T-helper 9 cell (primary cell): ENCODE measurements at places on chromosomes 1 and 21.

DNA sequence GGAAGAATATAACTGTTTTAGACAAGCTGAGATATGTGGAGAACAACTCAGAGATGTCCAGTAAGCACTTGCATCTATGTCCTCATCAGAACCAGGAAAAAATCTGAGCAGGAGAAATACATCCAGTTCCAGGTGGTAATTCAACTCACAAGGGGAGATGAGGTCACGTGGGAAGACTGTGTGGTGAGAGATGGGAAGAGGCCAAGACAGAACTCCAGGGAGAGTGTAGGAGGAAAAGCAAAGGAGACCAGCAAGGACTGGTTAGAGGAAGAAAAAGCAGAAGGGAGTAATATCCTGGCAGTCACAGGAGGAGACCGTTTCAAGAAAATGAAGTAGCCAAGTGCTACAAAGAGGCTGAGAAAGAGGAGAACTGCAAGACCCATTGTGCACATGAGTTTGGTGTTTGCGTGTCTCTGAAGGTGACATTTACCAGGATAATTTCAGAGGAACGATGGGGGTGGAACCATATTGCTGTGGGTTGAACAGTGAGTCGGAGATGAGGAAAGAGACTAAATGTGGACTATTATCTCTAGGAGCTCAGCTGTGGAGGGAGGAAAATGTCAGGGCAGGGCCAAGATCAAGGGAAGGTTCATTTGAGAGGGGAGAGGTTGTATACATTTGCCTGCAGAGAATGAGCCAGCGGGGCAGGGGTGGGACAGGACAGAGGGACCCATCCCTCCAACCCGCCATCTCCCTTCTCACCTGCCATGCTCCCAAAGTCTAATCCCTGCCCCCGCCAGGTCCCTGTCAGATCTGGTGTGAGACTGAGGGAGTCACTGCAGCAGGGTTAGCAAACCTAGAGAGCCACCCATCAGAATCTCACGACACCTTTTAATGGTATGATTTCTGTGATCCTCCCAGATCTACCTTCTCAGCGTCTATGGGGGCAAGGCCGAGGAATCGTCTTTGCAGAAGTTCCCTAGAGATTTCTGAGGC lies 24.9 kb downstream of the SUSD4 start:
- DNase-seq: no peak

GRCh38 chr1:1612104-1612400 lies 3.2 kb upstream of the MIB2 start:
- no peak for DNase-seq

- DNase-seq: no peak
Observed at GRCh38 chr1:67717876-67718275, 32.9 kb downstream of the GADD45A start.

- no peak for DNase-seq
Observed at GRCh38 chr1:220772846-220773245, 13.9 kb upstream of the MTARC1 start.

GRCh38 chr1:46364612-46365011 lies 24.0 kb downstream of the NSUN4 start:
- DNase-seq: no peak

- no peak for DNase-seq
Observed at GRCh38 chr1:109787845-109788601, 24.3 kb upstream of the EPS8L3 start.

- no peak for DNase-seq
Observed at GRCh38 chr1:23385119-23385621, 15.5 kb upstream of the ZNF436 start.

DNA sequence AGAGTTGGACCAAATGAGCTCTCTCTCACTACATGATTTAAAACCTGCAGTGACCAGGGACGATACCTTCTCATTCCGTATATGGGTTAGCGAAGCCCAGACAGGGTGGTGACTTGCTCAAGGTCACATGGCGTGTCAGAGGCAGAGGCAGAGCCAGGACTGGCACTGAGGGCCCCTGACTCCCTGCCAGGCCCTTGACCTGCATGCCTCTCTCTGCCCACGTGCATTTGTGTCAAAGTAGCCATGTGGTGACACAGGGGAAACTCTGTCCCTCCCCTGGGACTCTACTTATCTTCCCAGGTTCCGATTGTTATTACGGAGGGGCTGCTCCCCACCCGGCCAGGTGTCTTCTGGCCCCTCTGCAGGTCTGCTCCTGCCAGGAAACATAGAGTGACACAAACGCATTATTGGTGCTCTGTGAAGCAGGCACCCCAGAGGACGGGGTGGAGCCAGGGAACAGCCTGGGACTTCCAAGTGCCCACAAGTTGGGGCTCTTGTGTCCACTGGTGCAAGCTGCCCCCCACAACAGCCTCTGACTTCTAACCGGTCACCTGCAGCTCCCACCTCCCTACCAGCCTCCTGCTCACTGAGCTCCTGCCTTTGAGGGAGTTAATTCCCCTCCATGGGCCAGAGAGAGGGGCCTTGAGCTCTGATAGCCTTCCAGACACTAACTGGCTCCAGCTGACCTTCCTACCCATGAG lies 7.3 kb upstream of the TINAGL1 start:
- no peak for DNase-seq

GRCh38 chr1:100359139-100359538 lies 6.8 kb downstream of the CDC14A start:
- no peak for DNase-seq

- no peak for DNase-seq
Observed at GRCh38 chr1:210440081-210440480, 111.4 kb downstream of the HHAT start.

GRCh38 chr1:209086486-209087192 lies 496.9 kb upstream of the CAMK1G start:
- DNase-seq: no peak

DNA sequence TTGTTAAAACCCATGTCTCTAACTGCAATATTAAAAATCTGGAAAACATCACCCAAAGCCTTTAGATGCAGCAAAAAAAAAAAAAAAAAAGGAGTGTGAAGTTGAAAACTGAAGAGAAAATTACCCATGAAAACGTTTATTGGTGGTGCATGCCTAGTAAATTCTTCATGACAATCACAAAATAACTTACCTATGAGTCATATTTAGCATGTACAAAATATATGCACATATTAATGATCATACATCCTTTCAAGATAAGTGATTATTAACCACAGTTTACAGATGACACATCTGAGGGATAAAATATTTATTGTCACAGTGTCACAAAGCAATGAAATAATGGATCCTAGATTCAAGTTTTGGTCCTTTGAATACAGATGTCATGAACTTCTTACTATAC lies 505.2 kb upstream of the NR5A2 start:
- no peak for DNase-seq

DNA sequence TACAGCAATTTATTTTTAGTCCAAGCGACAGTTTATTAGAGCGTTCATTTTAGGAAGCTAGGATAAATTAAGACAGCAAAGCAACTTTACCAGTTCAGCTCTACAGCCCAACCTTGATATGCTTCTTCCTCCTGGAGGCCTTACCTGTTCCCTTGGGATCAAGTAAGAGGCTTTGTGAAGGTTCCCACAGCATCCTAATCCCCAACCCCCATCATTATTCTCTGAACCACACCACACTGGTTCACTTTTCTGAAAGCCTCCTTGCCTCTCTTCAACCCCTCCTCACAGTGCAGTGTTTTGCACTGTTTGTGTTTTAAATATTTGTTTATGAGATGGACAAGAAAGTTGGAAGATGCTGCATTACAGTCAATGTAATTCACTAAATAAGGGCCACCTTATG lies 126.3 kb upstream of the CXADR start:
- no peak for DNase-seq

- DNase-seq: no peak
Observed at GRCh38 chr1:29117381-29117780, 6.3 kb downstream of the TMEM200B start.

DNA sequence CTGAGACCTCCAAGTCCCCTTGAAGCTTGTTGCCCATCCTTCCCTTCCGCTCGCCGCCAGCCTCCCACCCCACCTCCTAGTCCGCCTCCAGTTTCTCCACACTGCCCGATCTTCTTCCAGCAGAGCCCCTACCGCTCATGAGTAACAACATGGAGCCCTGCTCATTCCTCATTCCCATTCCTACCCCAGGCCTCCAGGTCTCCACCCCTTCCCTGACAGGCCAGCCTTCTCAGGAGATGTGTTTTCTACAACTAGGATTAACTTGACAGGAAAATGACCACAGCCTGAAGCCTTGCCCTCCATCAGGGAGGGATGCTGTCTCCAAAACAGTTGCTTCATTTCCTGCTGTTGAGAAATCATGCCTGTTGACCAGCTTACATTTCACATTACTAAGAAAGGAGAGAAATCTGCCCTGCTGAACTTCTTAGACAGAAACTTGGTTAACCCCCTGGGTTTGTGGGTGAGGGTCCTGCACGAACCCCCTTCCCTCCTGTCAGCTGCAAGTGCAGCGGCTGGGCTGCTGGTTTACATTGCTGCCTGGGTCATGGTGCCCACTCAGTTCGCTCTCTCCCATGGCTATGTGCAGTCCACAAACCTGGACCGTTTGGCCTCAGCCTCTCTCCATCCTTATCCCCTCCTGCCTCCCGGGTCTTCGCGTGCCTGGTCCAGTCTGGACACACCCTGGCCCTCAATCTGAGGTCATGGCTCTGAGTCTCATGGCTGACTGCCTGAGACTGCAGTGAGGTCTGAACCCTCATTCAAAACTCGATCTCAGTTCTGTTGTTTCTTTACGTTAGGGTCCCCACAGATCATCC lies 16.1 kb upstream of the CHI3L1 start:
- DNase-seq: no peak

DNA sequence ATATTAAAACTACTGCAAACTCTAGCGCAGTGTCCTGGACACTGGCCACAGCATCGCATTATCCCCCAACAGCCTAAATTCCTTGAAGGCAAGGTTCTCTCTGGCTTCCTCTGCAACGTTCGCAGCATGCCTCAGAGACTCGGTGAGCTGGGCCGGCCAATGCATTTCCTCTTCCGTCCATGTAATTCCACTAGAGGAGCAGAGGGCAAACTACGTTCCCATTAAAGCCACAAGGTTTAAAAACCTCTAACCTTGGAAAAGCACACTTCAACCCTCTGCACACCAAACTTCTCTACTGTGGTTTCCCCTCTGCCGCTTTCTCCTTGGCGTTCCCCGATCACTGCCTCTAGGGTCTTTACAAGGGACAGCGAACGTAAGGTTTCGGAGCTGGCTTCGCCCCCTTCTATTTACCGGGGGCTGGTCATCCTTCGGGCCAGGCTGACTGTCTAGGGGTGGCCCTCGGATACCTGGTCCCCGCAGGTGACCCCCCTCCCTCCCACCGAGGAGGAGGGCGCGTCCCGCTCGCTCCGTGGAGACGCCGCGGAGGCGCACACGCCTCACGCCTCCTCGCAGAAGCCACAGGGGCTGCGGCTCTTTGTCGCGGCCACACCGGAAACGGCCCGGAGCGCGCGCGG lies 456 bp upstream of the SMYD2 start:
- DNase-seq: no peak

DNA sequence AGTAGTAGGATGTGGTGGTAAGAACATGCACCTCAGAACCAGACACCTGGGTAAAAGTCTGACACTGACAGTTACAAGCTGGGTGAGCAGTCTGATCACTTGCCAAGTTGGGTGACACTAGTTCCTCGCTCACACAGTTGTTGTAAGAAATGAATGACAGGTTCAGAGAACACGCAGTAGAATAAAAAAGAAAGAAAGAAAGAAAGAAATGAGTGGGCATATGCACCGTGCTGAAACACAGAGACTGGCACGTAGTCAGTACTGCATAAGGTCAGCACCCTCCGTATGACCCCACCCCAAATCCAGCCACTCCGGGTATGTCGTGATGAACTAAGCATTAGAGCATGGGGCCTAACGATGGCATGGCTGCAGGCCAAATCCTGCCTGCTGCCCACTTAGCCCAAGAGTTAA lies 90.6 kb downstream of the GLUL start:
- DNase-seq: no peak

DNA sequence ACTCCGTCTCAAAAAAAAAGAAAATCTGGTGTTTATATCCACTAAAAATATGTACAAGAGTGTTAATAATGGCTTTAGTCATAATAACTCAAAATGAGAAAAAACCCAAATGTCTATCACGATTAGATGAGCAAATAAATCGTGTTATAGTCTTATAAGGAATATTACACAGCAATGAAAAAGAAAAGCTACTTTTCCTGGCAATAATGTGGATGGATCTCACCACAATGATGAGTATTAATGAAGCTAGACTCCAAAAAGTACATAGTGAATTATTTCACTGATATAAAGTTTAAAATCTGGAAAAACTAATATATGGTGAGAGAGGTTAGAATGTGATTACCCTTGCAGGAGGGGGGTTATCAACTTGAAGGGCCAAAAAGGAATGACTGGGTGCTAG lies 9.7 kb downstream of the CD244 start:
- no peak for DNase-seq

DNA sequence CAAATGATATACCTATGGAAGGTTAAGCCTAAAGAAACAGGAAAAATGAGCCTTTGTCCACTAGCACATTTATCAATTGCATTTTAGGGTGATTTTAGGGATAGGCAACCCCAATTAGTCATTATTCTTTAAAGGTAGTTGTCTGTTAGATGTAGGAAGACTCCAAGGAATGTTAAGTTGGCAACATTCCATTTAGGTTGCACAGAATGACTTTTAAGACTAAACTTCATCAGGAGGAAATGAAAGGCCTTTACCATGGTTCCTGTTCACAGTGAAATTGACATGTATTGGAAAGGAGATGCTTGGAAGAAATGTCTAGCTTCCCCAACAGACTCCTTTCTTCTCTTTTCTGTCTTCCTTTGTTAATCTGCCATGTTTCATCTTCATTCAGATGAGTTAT lies 1.6 kb upstream of the APOBEC4 start:
- no peak for DNase-seq

- DNase-seq: no peak
Observed at GRCh38 chr1:151953409-151954094, 40.1 kb downstream of the S100A10 start.

- DNase-seq: no peak
Observed at GRCh38 chr1:246083416-246083815, 423.7 kb downstream of the SMYD3 start.

GRCh38 chr1:148385371-148386030 lies 97.6 kb downstream of the PPIAL4G start:
- DNase-seq: no peak

DNA sequence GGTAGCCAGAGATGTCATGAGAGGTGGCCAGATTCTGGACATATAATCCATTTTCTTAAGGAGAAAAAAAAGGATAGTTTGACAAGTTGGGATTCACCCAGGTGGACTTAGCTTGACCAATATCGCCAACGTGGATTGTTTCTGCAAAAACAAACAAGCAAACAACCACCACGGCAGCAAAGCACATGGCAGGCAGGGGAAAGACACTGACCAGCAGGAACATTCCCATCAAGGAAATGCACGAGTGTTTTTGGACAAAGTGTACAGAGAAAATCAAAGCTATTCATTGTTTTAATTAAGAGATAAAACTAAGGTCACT lies 9.1 kb upstream of the PLA2G2C start:
- no peak for DNase-seq

DNA sequence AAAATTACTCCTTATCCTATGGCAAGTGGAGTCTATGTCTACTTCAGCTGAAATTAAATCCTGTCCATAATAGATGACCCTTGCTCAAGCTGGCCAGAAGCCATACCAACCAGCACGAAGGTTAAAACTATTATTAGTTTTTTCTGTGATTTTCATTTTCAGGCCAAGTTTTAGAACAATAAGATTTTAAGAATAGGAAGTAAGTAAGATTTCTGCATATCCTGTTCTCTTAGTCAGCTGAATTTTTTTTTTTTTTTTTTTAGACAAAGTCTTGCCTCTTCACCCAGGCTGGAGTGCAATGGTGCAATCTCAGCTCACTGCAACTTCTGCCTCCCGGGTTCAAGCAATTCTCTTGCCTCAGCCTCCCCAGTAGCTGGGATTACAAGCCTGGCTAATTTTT lies 6.1 kb upstream of the RBP7 start:
- DNase-seq: no peak
